ENCODE measurements at places on chromosomes 7 and 10.
A peak's percentile ranks its signal among the peaks of the same experiment; 100 is the strongest.

DNA sequence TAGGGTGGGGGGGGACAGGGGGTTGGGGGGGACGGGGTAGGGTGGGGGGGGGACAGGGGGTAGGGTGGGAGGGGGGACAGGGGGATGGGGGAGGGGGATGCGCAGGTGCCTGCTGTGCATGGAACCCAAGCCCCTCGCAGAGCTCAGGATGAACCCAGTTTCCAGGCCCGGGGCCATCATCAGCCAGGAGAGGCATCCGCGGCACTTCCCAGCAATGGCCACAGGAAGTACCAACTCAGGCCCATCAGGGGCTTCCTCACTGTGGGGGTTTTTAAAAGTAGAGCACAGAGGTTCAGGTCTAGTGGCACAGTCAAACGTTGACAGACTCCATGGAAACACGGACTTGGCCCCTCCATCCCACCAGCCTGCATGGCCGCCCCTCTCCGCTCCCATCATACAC, 172.7 kb downstream of the DIP2C start:
- no peak for DNase-seq

GRCh38 chr7:125383324-125383723, 453.7 kb upstream of the POT1 start:
- DNase-seq = no peak

- peak; percentile 39 for DNase-seq
Observed at GRCh38 chr7:117385363-117386109, 41.8 kb downstream of the ASZ1 start.

DNA sequence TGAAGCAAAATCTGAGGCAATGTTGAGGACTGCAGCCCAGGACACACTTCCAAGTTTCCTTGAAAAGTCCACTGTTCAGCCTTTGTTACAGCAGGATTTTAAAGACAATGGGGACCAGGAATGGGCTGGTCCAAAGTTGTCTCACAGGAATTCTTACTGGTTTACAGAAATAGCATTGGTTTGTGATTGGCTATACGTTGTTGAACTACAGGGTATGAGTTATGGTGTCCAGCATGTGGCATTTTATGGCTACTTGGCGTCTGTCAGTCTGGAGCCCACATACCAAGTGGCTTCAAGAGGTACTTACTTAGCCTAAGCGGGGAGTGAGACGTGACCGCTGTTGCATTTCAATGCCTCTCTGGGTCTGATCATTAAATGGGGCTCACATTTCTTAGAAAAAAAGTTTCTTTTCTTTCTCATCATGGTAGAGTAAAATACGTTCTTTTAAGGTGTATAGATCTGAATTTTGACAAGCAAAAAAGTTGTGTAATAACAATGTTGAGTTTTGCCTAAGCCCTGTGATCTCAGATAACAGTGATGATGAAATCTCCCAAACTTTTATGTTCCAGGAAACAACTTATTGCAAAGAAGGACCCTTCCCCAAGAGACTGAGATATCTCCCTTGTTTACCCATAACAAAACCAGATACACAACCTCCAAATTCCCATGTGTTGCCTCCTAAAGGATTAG, 100.0 kb upstream of the TRIM24 start:
- no peak for DNase-seq

GRCh38 chr10:35025916-35026315, 64.2 kb downstream of the CUL2 start:
- no peak for DNase-seq

DNA sequence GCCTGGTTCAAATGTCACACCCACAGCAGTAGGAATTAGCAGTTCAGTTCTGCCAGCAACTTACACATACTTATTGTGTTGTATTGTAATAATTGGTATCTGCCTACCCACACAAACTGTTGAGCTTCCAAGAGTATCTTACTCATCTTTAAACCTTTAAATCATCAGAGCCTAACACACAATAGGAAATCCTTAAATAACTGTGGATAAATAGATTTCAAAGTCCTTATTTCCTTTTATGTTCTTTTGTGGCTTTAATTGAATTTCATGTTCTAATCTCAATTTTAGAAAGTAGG, 3.9 kb downstream of the CASD1 start:
- no peak for DNase-seq

DNA sequence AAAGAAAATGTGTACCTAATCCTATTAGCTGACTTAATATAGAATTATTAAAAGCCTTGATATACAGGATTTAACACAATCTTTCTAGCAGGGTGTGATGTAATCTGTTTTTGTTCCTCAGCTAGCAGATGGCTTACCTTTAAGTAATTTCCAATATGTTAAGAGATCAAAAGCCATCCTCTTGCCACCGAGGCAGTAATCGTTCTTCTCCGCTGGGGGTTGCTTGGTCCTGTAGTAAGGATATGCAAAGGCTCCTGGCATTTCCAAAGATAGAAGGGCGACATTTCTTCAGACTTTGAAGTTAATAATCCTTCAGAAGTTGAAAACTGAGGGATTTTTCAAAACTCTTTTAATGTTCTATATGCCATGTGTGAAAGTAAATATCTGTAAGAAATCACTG, 156.4 kb downstream of the FZD1 start:
- no peak for DNase-seq

DNA sequence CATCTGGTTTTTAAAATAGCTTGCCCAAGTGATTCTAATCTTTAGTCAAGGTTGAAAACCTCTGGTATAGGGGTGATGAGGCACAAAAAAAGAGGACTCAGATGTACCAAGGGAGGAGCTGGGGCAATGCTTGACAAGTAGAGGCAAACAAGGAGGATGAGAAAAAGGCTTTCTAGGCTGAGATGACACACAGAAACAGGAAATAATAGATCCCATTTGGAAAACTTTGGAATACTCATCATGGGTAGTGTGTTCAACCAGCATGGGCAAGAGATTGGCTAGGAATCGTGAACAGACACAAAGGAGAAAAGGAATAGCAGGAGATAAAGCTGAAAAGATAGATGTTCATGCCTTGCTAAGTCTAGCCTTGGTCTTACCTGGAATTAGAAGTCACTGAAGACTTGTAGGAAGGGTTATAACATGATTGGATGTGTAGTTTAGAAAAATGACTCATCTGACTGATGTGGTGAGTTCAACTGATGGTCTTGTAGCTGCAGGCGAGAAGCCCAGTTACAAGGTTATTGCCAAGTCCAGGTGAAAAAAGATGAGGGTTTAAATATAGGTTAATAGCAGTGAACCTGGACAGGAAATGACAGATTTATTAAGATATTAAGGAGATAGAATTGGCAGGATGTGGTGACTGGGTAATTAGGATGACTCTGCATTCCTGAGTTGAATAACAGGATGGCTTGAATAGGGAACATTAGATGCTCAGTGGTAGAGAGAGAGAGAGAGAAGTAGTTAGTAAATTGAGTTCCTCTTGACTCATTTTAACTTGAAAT, 214.0 kb upstream of the LRGUK start:
- DNase-seq = peak; percentile 70

DNA sequence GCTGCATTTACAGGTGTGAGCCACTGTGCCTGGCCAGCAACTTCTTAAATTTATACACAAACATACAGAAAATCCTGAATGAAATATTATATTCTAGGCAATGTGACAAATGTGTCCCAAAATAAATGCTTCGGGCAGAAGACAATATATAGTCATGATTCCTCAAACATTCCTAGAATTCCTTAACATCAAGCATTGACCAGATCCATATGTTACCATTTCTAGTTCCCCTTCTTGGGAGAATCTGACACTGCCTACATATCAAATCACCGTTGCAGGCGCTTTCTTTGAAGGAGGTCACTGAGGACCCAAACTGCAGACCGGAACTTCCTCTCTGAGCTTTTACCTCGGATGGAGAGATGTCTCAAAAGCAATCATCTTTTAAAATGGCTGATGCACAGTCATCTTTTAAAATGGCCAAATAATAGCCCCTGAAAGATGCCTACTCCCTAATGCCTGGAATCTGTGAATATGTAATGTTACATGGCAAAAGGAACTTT, 323.5 kb downstream of the PHF14 start:
- DNase-seq = no peak

GRCh38 chr7:93039786-93040185, 78.0 kb downstream of the SAMD9 start:
- DNase-seq = no peak

GRCh38 chr10:117550599-117551329, 8.2 kb downstream of the EMX2 start:
- DNase-seq = no peak

DNA sequence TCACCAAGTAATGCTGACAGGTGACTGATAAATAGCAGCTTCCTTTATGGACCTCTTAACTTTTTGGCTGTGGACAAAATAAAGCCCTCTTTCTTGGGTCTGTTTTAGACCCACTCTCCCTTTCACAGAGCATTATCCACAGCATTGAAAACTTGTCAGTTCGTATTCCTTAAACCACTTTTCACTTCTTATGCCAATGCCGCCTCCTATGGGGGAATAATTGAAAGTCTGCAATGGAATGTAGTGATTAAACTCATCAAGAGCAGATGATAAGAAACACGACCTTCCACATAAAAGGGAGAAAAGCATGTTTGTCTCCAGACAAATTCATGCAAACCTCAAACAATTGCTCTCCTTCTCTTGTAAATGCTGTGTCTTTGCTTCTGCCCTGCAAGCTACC, 153.4 kb downstream of the SORCS1 start:
- no peak for DNase-seq

GRCh38 chr7:21542891-21543527, at the start of gene DNAH11:
Gene DNAH11 (plus strand): TSS chr7:21543039. CDS start chr7:21543246, 207 bp downstream.
- no peak for DNase-seq

- DNase-seq = no peak
Observed at GRCh38 chr10:114679552-114679951, 21.5 kb upstream of the ABLIM1 start.

- DNase-seq = no peak
Observed at GRCh38 chr7:93601363-93601762, 26.8 kb upstream of the CALCR start.

DNA sequence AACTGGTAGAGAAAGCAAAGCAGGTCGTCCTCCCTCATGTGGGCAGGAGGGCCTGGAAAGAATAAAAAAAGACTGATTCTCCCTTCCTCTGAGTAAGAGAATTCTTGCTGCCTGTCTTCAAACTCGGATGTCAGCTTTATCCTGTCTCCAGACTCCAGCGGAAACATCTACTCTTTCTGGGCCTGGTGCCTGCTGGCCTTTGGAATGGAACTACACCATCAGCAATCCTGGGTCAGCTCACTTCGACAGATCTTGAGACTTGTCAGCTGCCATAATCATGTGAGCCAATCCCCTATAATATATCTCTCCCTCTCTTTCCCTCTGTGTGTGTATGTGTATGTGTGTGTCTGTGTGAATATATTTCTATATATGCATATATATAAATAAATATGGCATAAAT, 411.0 kb upstream of the DPP6 start:
- no peak for DNase-seq

DNA sequence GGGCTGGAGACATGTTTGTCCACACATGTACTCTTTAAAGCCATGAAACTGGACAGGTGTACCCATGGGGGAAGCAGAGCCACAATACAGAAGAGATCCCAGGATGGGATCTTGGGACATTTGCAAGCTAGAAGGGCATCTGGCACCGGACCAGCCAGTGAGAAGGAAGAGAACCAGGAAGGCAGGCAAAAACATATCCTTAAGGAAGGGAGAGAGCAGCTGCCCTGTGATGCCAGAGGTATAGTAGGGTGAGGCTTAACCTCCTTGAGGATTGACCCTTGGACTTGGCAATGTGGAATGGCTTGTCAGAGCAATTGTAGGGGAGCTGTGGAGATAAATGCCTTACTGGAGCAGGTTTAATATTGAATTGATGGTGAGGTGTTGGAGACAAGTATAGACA, 17.9 kb upstream of the SUV39H2 start:
- DNase-seq = no peak

DNA sequence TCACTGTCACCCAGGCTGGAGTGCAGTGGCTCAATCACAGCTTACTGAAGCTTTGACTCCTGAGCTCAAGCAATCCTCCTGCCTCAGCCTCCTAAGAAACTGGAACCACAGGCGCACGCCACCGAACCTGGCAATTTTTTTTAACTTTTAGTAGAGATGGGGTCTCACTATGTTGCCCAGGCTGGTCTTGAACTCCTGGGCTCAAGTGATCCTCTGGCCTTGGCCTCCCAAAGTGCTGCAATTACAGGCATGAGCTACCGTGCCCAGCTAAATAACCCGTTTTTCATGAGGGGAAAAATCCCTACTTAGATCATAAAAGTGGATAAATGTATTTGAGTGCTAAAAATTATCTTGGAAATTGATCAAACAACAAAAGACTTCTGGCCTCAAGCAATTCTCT, 200.5 kb upstream of the IMMP2L start:
- no peak for DNase-seq

DNA sequence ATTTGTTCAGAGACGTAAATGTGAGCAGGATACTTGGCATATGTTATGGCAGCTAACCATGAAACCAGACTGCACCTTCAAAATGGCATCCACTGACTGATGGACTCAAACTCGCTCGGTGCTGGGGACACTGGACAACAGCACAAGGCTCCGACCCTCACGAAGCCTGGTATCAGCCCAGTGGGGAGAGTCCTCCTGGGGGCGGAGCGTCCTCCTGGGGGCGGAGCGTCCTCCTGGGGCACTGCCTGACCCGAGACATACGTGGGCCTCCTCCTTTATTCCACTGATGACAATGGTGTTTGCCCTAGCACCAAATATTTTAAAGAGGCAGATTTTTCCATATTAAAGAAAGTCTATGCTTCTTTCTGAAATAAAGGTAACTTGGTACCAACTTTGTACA, 39.5 kb downstream of the ESYT2 start:
- no peak for DNase-seq

GRCh38 chr10:73865459-73866442, 8.6 kb downstream of the CAMK2G start:
- DNase-seq = no peak

DNA sequence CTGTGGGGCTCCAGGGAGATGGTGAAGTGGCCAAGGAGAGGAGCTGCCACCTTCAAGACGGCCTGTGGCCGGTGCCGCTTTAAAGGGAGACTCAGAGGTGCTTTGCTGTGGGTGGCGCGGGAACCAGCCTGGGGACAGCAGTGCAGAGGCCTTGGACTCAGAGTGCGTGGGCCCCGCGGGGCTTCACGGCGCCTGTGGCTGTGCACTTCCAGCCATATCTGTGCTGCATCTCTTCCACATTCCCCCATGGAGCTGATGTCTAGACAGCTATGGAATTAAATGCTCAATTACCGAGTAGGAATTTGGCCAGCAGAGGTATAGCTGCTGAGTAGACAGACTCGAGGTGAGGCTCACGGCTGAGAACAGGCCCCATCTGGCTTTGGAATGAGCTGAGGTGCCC, 41.7 kb downstream of the HTRA1 start:
- DNase-seq = no peak

DNA sequence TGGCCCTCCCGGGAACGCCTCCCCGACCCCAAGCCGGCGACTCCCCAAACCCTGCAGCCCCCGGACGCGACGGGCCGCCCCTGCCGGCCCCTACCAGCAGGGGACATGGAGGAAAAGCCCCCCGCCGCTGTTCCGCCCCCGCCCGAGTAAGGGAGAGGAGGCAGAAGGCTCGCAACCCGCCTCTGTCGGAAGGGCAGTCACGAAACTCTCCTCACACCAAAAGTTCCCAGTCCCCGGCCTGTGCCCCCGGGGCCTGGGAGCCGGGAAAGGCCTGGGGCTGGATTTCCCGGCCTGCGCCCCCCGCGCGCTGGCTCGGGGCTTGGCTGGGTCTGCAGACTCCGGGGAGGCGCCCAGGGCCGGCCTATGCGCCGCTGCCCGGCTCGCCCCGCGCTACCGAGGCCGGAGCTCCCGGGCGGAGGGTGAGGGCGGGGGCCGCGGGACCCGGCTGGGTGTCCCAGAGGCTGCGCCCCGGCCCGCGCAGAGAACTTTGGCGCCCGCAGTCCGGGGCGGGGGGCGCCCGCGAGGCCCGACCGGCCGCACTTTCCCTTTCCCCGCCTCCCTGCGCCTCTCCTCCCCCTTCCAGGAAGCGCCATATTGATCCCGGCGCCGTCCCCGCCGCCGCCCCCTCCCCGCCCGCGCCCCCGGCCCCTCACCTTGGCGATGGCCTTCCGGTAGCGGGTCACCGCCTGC, 728 bp downstream of the PARD3 start:
- no peak for DNase-seq
